ENCODE measurements at places on chromosomes 5 and 9. TPM values are rescaled to one million over a fixed set of nuclear protein-coding genes. Genes with fewer than 3 reads are reported as not detected.

DNA sequence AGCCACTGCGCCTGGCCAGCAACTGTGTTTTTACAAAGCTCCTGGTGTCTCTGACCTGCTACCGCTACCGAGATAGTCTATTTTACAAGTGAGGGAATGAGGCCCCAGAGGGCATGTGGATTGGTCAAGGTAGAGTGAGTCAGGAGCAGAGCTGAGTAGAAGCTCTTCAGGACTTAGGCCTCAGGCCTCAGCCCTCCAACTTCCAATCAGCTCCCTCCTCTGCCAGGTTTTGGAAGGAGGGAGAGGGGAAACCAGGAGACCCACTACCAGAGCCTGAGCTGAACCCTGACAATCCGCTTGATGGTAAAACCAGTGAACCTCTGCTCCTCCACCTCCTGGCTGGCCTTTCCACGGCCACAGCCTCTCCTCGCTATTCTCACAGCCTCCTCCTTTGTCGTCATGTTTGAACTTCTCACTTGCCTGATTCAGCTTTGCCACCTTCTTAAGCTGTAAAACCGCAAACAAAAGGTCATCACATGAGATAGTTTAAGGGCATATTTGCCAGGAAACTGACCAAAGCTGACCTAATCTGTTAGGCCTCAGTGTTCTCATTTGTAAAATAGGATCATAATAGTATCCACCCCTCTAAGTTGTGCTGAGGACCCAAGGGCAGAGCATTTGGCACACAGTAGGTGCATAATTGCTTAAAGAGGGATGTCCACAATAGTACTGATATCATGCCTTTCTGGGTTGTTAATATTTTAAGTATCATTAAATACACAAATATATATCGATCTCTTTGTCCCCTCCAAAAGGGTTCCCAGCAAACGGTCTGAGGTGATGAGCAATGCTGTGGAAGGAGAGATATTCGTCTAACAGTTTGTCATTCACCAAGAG lies 1.7 kb downstream of the TRAF1 start:
- H3K4me3 ChIP-seq, result no peak overlapping the region
- no peak overlapping the region for H3K27ac ChIP-seq
- H3K4me1 ChIP-seq, result peaks cover 41% of the 10 kb centered on the region
- H3K36me3 ChIP-seq, result no peaks in the 10 kb centered on the region
- no peak for DNase-seq

- DNase-seq, result no peak
- H3K4me3 ChIP-seq, result no peak overlapping the region
- no peaks in the 10 kb centered on the region for H3K27me3 ChIP-seq
- H3K4me1 ChIP-seq, result no peaks in the 10 kb centered on the region
- H3K36me3 ChIP-seq, result no peaks in the 10 kb centered on the region
Observed at GRCh38 chr9:29319736-29320513, 1746.6 kb upstream of the C9orf72 start.

GRCh38 chr5:176167800-176168199 lies 70.4 kb upstream of the SIMC1 start:
- no peaks in the 10 kb centered on the region for H3K4me1 ChIP-seq
- H3K36me3 ChIP-seq, result no peaks in the 10 kb centered on the region
- H3K4me3 ChIP-seq, result no peak overlapping the region
- H3K27ac ChIP-seq, result no peak overlapping the region

- H3K4me3 ChIP-seq, result no peak overlapping the region
- no peak for DNase-seq
- peaks cover 5% of the 10 kb centered on the region for H3K27me3 ChIP-seq
- no peak overlapping the region for H3K27ac ChIP-seq
- no peaks in the 10 kb centered on the region for H3K36me3 ChIP-seq
Observed at GRCh38 chr9:133604856-133605255, 4.3 kb downstream of the FAM163B start.

DNA sequence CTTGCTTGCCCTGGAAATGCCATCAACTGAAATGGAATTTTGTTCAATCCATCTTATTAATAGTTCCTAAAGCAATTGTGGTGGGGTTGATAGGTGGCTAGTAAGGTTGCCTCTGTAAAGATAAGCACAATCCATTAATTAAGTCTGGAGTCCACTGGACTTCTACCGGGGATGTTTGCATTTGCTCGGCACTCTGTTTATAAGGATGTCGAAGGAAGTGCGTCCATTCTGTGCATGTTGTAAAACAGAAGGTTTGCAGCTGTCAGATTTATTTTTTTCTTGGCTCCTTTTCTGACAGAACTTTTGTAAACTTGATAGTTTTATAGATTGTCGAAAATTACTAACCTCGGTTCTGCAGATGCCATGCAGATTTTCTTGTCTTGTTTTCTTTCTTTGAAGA lies 12.8 kb upstream of the TNFAIP8 start:
- H3K36me3 ChIP-seq, result no peaks in the 10 kb centered on the region
- H3K27ac ChIP-seq, result no peak overlapping the region
- H3K4me1 ChIP-seq, result no peaks in the 10 kb centered on the region
- no peak for DNase-seq
- H3K4me3 ChIP-seq, result no peak overlapping the region

DNA sequence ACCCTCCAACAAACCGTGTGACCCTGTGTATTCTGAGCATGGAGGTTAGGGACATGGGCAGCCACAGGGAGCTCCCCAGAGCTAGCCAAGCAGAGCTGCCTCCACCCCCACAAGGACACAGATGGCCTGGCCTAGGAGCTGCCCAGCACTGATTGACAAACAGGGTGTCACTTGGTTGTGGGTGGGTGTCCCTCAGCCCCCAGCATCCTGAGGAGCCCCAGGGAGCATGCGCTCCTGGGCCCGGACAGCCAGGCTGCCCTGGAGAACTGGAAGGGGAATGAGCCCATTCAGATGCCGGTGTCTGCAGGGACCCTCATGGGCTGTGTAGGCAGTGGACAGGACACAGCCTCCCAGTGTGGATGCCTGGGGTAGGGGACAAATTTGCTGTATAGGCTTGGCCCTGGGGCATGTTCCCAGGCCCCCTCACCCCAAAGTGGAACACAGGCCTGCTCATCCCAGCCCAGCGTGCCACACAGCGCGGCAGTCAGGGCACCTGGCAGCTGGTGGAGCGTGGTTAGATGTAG lies 124.8 kb upstream of the LMX1B start:
- H3K4me3 ChIP-seq, result no peak overlapping the region
- no peaks in the 10 kb centered on the region for H3K36me3 ChIP-seq
- no peak overlapping the region for H3K27ac ChIP-seq
- H3K27me3 ChIP-seq, result no peaks in the 10 kb centered on the region

MYOT gene
- total RNA-seq, result 29.7 TPM

GRCh38 chr9:96172797-96173196 lies 129.2 kb downstream of the HSD17B3 start:
- no peak overlapping the region for H3K27ac ChIP-seq
- H3K27me3 ChIP-seq, result no peaks in the 10 kb centered on the region
- no peak for DNase-seq

CEL gene
- 1.9 TPM for total RNA-seq

DNA sequence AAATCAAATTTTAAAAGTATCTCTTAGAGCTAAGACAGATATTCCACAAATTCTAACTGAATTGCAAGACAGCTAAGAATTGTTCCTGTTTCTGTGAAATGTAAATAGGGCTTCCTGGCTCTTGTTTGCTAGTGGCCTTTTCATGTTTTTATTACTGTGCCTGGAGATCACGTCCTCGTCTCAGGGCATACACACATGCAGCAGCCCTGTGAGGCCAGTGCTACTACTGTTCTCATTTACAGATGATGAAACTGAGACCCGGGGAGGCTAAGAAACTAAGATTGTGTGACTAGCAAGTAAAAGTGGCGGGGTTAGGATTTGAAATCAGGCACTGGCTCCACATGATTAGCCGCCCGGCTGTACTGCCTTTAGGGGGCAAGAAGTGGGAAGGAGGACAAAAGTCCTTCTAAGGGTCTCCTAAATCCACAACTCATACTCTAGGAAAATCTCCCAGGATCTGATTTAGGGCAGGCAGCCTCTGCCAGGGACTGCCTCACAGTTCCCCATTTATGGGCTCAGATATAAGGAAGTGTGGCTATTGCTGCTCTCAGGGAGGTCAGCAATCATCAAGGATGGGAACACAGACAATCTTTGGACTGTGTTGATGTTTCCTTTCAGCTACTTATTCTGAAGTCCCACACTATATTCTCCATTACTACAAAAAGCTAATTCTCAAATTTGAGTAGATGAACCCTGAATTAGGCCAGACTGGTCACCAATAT lies 7.9 kb downstream of the PRUNE2 start:
- H3K36me3 ChIP-seq, result no peaks in the 10 kb centered on the region
- no peak overlapping the region for H3K27ac ChIP-seq
- H3K27me3 ChIP-seq, result no peaks in the 10 kb centered on the region
- H3K4me3 ChIP-seq, result no peak overlapping the region
- DNase-seq, result no peak

IFNA13 gene
- not detected for total RNA-seq

DNA sequence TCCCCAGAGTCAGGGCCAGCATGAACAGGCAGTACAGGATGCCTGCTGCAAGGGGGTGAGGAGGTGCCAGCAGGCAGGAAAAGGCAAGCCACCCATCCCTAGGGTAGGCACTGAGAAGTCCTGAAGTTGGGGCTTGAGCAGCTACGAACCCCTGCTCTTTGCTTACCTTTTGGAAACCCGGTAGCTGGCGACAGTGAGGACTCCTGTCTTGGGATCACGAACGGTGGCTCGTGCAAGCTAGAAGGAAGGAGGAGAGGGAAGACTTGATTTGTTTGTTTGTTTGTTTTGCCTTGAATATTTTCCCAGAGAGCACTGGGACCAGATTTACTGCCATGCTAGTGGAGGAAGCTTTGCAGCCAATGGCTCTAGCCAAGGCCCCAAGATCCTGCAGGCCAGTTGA lies 23.7 kb downstream of the P4HA2 start:
- peaks cover 34% of the 10 kb centered on the region for H3K4me1 ChIP-seq
- peaks cover 57% of the 10 kb centered on the region for H3K36me3 ChIP-seq
- no peak overlapping the region for H3K4me3 ChIP-seq
- no peaks in the 10 kb centered on the region for H3K27me3 ChIP-seq
- DNase-seq, result peak; percentile 44

DNA sequence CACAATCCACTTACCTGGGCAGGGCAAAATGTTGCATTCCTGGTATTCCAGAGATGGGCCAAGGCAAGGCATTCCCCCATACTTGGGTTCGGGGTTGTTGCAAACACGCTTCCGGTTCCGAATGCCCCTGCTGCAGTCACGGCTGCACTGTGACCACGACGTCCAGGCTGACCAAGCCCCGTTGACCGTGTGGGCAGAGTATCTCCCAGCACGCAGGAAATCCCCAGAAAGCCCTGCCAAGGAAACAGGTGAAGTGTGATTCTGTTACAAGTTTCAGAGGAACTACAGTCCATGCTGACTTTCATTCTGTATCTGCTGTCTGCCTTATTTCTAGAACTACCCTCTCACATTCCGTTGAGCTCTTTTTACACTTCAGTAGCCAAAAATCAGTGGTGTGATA lies 483.0 kb downstream of the SEMA5A start:
- peaks cover 4% of the 10 kb centered on the region for H3K36me3 ChIP-seq
- no peaks in the 10 kb centered on the region for H3K4me1 ChIP-seq
- H3K27me3 ChIP-seq, result no peaks in the 10 kb centered on the region
- H3K4me3 ChIP-seq, result no peak overlapping the region
- no peak overlapping the region for H3K27ac ChIP-seq

DDX4 gene
- total RNA-seq, result not detected

CLIC3 gene
- 6.5 TPM for total RNA-seq

GRCh38 chr9:138007918-138008841 lies 130.6 kb downstream of the CACNA1B start:
- no peak overlapping the region for H3K27ac ChIP-seq
- no peaks in the 10 kb centered on the region for H3K4me1 ChIP-seq
- no peak overlapping the region for H3K4me3 ChIP-seq
- DNase-seq, result peak; percentile 47

DDX41 gene
- total RNA-seq, result 45.5 TPM

IGFBPL1 gene
- 2.8 TPM for total RNA-seq

NXNL2 gene
- not detected for total RNA-seq

DNA sequence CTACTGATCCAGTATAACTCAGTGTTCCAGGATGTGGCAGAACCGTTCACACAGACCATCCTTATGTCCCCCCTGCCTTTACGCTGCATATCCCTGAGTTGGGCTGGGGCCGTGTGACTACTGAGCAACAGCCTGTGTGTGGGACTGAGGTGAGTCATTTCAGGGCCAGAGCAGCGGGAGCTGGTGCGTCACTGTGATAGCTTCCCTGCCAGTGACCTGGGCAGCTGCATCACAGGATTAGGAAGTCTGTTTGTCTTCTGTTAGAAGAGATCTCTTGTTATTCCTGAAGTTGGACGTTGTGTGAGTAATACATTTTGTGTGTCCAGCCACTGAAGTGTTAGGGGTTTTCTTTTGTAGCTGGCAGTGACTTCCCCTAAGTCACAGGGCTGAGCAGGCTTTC lies 35.6 kb downstream of the TPPP start:
- no peak overlapping the region for H3K4me3 ChIP-seq
- DNase-seq, result no peak
- no peaks in the 10 kb centered on the region for H3K4me1 ChIP-seq

PCDHGA9 gene
- 3.7 TPM for total RNA-seq

TGFBR1 gene
- total RNA-seq, result 8.0 TPM

CDHR2 gene
- not detected for total RNA-seq

- H3K4me1 ChIP-seq, result peaks cover 14% of the 10 kb centered on the region
- H3K36me3 ChIP-seq, result no peaks in the 10 kb centered on the region
- no peaks in the 10 kb centered on the region for H3K27me3 ChIP-seq
- H3K4me3 ChIP-seq, result peak overlapping the region; percentile 65
- H3K27ac ChIP-seq, result peak overlapping the region; percentile 75
Observed at GRCh38 chr9:69122082-69122548, 52.0 kb upstream of the TJP2 start.

ABLIM3 gene
- total RNA-seq, result 109 TPM

- no peak overlapping the region for H3K27ac ChIP-seq
- DNase-seq, result no peak
- H3K4me1 ChIP-seq, result no peaks in the 10 kb centered on the region
- no peak overlapping the region for H3K4me3 ChIP-seq
- H3K27me3 ChIP-seq, result no peaks in the 10 kb centered on the region
Observed at GRCh38 chr9:114606068-114606467, 5.0 kb upstream of the TMEM268 start.

- no peak overlapping the region for H3K4me3 ChIP-seq
- no peaks in the 10 kb centered on the region for H3K27me3 ChIP-seq
- H3K4me1 ChIP-seq, result no peaks in the 10 kb centered on the region
- no peak for DNase-seq
- H3K27ac ChIP-seq, result no peak overlapping the region
Observed at GRCh38 chr9:69279084-69279731, 45.8 kb upstream of the ENTREP1 start.

- DNase-seq, result no peak
Observed at GRCh38 chr9:109903515-109904138, 123.6 kb downstream of the PALM2AKAP2 start.

GARIN3 gene
- total RNA-seq, result not detected

GRCh38 chr5:173793648-173794548 lies 94.3 kb upstream of the CPEB4 start:
- no peaks in the 10 kb centered on the region for H3K27me3 ChIP-seq
- no peak for DNase-seq
- peaks cover 7% of the 10 kb centered on the region for H3K4me1 ChIP-seq
- no peak overlapping the region for H3K27ac ChIP-seq
- H3K36me3 ChIP-seq, result no peaks in the 10 kb centered on the region

DNA sequence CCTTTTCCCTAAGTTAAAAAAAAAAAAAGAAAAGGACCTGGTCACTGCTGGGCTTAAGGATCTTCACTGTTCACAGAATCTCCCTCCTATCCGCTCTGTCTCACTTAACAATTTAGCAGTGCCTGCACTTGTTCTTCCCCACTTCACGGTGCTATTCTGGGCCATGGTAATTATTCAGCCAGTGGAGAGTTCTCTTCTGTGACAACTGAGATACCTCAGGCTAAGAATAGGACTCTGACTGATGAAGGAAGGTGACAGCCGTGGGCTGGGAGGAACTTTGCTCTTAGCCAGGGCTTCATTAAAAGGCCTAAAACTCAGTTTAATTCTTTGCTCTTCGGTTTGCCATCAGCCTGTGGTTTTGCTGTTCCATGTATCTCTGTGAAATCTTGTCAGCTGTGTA lies 51.9 kb upstream of the ENTREP1 start:
- peak overlapping the region; percentile 61 for H3K27ac ChIP-seq
- H3K4me3 ChIP-seq, result no peak overlapping the region

Data from right atrium auricular region (tissue), 2 donors.